ENCODE measurements at places on chromosomes 1 and 21. TPM values are rescaled to one million over a fixed set of nuclear protein-coding genes. Genes with fewer than 3 reads are reported as not detected.

NPHS2 gene
- not detected for total RNA-seq

EVI5 gene
- 18.9 TPM for total RNA-seq

KCNH1 gene
- total RNA-seq, result 3.0 TPM

ADGRL4 gene
- 0.11 TPM for total RNA-seq

CDK18 gene
- 0.80 TPM for total RNA-seq

AQP10 gene
- total RNA-seq, result not detected

PLA2G2F gene
- not detected for total RNA-seq
